ENCODE measurements at places on chromosomes 6 and 20.
A peak's percentile ranks its signal among the peaks of the same experiment; 100 is the strongest.

- no peak for DNase-seq
These were observed 54.9 kb downstream of the RPP40 start for GRCh38 chr6:4948781-4949450.

DNA sequence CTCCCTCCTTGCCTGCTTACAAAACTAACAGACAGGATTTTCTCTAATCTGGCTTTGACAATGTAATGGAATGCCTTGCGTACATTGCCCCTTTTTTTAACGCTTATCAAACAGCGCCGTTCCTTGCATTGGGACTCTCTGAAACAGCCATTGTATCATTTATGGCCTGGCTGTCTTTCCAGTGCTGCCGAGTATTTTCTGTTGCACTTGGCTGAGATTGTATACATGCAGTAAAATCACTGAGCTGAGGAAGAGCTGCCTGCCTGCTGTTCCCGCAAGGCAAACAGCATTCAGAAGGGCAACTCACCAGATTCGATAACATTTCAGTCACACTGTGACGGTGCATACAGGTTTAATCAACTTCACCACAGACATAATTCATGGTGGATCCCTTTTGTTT lies 106.0 kb downstream of the SH3BGRL2 start:
- no peak for DNase-seq

DNA sequence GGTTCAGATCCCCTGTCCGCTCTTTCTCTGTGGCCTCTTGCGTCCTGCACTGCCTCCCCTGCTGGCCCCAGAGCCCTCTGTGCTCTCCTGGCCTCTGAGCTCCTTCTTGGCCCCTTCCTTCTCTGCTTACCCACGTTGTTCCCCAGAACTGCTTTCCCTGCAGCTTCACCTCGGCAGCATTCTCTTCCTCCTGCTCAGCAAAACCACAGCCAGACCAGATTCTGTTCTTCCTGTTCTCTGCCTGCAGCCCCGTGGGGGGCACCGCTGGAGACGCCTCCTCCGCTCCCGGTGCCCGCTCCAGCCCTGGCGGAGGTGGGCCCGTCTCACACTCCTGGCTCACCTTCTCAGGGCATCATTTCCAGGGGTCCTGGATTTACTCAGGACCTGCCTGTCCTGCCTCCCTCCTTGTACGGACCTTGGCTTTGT lies 59.7 kb downstream of the TCP11 start:
- no peak for DNase-seq

DNA sequence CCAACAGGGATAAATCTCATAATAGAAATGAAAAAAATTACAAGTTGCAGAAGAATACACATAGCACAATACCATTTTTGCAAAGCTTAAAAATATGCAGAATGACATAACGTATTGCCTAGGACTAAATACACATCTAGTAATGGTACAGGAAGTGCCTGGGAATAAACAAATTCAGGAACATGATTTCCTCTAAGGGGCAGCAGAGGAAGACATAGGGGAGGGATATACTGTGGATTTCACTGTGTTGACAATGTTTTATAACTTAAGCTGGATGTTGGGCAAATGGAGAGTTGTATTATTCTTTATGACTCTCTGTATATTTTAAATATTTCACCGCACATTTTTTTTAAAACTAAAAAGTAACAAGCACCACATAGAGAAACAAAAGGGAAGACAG lies 5.6 kb upstream of the GLO1 start:
- DNase-seq, result no peak

GRCh38 chr6:24477070-24477469 lies 12.3 kb downstream of the GPLD1 start:
- DNase-seq, result no peak

- DNase-seq, result no peak
These were observed 99.6 kb downstream of the ISM1 start for GRCh38 chr20:13320702-13321101.

DNA sequence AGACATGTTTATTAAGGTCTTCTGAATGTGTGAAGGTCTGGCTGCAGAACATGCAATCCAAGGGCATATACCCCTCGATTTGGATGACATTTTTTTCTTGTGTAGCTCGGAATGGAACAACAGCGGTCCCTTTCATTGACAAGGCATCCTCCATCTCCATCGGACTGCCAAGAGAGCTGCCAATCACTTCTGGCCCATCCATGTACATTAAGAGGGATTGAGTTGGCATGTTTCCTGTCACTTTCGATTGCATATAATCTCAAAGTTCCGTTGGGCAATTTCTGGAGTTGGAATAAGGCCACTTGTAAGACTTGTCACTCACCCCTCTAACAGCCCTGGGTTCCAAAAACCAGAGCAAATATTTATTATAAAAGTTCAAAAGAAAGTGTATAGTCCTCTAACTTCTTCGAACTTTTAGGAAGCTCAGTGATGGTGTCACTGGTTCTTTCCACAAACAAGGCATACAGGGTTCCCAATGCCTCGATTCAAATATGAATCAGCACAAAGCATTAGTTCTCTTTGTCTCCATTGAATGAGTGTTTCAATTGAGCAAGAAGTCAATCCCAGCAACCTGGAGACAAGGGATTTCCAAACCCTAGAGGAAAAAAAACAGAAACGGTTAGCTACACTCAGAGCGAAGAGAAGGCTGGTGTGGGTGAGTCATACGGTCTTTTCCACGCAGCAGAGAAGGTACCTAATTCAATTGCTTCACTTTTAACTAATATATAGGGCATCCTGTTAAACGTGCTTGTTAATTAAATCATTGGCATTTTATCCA lies 10.9 kb downstream of the ZNF217 start:
- no peak for DNase-seq

- no peak for DNase-seq
These were observed 55.3 kb downstream of the DLL1 start for GRCh38 chr6:170235391-170236125.

DNA sequence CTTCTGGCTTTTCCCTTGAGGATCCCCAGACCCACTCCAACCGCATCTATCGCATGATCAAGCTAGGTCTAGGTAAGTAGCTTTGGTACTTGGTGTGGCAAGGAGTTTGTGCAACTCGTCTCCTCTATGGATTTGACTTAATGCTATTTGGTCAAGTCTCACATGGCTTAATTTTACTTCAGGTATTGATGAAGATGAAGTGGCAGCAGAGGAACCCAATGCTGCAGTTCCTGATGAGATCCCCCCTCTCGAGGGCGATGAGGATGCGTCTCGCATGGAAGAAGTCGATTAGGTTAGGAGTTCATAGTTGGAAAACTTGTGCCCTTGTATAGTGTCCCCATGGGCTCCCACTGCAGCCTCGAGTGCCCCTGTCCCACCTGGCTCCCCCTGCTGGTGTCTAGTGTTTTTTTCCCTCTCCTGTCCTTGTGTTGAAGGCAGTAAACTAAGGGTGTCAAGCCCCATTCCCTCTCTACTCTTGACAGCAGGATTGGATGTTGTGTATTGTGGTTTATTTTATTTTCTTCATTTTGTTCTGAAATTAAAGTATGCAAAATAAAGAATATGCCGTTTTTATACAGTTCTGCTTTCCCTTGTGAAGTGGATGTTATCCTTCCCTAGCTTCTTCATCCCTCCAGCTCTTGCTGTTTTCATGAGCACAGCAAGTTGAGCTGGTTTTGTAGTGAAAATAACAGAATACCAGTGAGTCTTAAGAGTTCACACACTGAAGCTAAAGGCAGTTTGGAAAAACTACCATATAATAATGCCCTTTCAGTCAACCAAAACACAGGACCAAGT lies 3.8 kb downstream of the SLC35B2 start:
- DNase-seq, result peak; percentile 56

DNA sequence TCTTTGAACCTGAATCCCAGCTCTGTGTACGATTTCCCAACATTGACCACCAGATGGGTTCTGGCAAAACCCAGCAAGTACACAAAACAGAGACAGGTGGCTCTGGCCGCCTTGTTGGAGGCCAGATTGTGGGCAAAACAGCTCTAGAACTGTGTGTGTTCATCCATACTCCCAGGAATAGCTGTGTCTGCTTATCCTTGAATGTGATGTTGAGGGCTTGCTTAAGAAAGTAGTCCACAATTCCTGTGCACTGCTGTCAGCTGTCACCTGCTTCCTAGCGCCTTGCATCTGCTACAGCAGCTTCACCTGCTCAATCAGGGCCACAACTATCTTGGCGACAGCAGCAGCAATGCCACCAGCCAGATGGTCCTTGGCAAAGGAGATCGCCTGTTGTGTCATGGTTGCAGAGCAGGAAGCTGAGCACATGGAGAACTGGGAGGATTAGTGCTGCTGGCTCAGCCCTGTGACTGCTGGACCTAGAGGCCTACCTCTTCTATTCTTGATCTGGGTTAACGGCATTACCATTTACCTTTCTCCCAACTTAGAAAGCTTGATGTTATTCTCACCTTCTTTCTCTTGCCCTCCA lies 3.7 kb upstream of the SMAP1 start:
- DNase-seq, result no peak

GRCh38 chr20:10111139-10111958 lies 76.6 kb downstream of the ANKEF1 start:
- no peak for DNase-seq

GRCh38 chr6:162364488-162364887 lies 363.1 kb downstream of the PRKN start:
- DNase-seq, result no peak

- DNase-seq, result no peak
These were observed 61.5 kb downstream of the RREB1 start for GRCh38 chr6:7169296-7169721.

DNA sequence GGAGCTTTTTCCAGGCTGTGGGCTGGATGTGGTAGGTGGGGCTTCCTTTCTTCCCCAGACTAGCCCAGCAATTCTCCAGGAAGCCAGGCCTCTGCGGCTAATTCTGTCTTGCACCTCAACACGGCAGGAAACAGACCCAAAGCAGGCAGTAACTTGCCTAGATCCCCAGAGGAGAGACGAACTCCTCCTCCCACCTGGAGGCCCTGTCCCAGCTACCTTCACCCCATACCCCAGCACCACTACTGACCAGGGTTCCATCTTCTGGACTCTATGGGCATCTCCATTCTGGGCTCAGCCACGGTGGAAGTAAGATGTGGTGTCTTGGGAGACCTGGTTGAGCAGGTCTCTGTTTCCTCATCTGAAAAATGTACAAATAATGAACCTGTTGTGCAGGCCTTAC lies 48.4 kb upstream of the ZNF337 start:
- no peak for DNase-seq

DNA sequence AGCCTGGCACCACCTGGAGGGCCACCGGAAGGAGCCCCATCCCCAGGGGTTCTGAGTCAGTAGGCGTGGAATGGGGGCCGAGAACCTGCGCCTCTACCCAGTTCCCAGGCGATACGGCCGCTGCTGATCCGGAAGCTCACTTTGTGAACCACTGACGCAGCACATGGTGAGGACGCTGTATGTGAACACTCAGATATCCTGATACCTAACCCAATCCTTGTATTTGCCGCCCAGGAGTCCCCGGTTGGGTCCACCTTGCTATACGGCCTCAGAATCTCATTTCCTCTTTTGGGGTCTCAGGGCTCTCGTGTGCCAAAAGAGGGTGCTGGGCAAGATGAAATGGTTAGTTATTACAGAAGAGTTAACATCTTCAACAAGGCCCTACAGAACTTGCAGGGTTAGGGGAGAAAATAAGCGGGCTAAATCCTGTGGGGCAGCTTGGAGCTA lies 604 bp upstream of the RAB5IF start:
- peak; percentile 39 for DNase-seq

DNA sequence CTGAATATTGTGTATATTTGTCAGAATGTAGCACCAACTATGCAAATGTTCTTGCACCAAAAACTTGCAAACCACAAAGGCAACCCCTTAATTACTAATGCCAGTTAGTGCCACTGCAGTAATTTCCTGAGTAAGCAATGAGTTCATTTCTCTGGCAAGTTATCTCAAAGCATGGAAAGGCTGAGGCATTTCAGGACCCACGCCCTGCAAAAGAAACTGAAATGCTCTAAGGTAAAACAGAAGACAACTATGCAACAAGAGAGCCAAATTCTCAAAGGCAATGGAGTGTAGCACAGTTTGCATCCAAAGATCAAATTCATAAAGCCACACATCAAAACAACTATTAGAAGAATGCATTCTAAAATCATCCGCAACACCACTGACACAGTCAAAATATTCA lies 994.4 kb downstream of the EYS start:
- no peak for DNase-seq

GRCh38 chr6:20952699-20953474 lies 418.6 kb downstream of the CDKAL1 start:
- DNase-seq, result no peak

GRCh38 chr6:130602151-130602770 lies 224.9 kb upstream of the SMLR1 start:
- no peak for DNase-seq

DNA sequence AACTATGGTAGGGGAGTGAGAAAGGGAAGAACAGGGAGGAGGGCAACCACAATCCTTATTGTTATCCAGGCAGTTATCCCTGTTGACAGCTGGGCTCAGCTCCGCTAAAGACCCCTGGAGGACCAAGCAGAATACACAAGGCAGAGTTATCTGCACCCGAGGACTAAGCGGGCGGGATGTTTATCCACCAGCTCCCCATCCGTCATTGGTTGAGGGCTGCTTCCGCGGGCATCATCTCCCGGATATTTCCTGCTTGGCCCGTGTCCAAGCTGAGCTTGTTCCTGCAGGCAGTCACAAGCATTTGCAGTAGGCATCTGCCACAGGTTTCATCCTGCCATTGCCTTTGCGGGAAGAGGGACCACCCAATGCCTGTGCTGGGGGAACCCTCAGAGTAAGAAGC lies 102.1 kb downstream of the DLGAP4 start:
- no peak for DNase-seq

DNA sequence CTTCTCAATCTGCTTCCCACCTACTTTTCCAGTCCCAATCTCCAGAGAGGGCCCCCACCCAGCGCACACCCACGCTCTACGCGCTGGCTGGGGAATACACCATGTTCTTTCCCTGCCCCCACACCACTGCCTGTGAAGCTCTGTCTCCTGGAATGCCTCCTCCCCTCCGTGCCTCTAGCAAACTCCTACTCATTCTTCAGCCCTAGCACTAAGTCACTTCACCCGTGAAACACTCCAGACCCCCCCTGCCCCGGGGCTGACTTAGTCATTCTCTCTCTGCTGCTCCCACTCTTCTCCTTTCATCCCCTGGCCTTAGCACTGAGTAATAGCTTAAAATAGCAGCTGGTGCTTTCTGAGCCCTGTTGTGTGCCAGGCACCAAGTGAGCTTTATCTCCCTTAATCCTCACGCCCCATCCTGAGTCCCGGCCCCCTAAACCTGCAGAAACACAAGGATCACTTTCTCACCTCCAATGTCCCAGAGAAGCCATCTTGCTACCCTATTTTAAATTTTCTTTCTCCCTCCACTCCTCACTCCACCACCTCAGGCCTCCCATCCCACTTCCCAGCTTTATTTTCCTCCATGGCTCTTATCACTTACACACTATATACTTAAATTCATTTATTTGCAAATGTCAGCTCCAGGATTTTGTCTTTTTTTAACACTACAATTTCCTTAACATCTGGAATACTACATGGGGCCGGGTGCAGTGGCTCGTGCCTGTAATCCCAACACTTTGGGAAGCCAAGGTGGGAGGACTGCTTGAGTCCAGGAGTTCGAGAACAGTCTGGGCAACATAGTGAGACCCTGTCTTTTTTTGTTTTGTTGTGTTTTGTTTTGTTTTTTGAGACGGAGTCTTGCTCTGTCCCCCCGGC lies 6.3 kb upstream of the PARD6B start:
- DNase-seq, result no peak

DNA sequence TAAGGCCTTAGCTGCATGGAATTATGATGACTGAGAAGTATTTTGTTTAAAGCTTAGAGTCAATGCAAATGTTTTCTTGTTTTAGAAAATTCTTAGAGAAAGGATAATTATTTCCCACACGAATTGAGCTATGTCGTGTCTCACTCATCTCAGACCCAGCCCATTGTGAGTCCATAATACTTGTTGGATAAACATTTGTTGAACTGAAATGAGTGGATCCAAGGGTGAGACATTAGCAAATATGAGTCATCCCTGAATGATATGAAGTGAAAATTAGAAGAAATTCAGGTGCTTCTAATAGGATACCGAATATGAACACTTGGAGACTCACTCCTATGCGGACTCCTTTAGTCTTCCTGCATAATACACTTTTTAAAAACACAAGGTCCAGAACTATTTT lies 41.6 kb upstream of the ARMC2 start:
- DNase-seq, result no peak
